ENCODE measurements at places on chromosomes 1 and 21.

DNA sequence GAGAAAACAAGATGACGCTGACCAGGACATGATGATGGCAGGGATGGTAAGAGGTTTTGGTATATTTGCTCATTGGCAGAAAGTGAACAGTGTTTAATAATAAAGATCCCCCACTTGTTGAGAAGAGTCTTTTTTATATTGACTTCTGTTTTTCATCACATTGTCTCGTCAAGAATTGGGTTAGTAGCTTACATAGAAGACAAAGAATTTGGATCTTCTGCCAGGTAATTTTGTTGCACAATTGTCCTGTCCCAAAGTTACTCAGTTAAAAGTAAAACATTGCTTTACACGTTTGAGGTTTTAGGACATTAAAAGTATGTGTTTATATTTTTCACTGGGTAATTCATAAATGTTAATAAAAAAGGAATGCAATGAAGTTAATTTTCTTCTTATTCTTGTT, 48.3 kb upstream of the LAMC2 start:
- no peak for DNase-seq

DNA sequence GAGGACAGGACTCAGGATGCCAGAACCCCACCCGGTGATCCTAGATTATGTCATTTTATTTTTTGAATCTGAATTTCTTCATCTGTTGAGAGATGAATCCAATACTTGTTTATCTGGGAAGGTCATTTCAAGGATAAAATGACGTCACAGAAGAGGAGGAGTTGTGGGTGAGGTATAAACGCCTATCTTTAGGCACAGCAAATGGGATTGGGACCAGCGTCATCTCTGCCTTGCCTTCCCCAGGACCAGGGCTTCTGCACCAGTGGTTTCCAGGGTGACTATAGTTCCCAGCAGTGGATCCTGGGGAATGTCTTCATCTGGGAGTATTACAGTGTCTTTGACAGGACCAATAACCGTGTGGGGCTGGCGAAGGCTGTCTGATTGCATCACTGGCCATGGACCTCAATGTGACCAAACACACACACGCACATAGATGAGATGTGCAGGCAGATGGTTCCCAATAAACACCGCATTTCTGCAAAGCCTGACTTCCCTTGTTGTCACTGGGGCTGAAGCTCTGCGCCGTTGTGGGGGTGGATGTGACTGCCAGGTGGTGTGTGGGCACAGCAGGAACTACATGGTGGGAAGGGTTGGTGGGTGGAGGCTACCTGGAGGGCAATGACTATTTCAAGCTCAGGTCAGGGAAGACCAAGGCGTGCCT, 28.1 kb downstream of the KCNA10 start:
- DNase-seq = no peak

DNA sequence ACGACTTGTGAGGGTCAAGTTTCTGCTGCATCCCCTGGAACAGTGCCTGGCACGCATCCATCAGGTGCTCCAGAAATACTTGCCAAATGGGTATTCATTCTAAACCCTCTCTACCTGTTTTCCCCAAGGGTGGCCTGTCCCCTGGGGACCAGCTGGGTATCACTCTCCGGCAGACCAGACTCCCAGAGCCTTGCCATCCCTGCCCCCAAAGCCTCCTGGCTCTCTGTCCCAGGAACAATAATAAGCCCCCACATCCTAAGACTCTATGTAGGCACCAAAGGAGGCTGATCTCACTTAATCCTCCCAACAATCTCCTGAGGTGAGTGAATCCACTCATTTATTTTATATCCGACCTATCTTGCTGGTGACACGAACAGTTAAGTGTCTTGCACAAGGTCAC, 96.7 kb downstream of the MRPL37 start:
- DNase-seq = no peak

GRCh38 chr1:55696181-55696754, 481.1 kb upstream of the USP24 start:
- DNase-seq = no peak

DNA sequence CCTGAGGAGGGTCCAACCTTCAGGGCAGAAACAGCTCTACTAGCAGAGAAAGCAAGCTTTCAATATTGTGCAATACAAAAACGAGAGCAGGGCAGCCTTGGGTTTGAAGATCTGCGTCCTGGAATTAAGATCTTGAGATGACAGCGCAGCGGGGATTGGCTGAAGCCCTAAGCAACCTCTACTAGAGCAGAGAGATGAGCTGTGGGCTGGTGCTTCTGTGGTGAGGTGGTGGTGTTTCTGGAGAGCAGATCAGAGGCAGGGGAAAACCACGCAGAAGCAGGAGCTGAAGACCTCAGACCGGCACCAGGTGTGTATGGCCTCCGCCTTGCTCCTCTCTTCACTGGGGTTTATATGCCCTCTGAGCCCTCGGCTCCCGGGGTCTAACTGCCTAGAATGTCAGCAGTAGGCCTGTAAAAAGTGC, 12.5 kb downstream of the TRAF3IP3 start:
- DNase-seq = no peak

- no peak for DNase-seq
Observed at GRCh38 chr1:231414260-231415016, 7.6 kb downstream of the EGLN1 start.

DNA sequence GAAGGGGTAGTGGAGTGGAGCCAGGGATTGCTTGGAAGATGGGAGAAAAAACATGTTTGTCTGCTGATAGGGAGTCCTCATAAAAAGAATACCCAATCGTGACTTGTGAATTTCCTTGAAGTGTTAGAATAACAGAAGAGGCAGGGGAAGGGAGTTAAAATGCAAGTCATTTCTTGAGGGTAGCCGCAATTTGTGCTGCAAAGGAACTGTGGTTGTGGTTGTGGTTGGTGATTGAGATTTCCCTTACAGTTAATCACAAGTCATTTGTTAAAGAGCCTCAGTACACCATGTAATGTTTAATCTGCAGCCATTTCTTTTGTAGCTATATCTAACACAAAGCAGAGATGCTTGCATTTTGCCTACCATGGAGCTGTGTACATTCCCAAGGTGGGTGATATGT, 38.5 kb upstream of the EGLN1 start:
- no peak for DNase-seq

DNA sequence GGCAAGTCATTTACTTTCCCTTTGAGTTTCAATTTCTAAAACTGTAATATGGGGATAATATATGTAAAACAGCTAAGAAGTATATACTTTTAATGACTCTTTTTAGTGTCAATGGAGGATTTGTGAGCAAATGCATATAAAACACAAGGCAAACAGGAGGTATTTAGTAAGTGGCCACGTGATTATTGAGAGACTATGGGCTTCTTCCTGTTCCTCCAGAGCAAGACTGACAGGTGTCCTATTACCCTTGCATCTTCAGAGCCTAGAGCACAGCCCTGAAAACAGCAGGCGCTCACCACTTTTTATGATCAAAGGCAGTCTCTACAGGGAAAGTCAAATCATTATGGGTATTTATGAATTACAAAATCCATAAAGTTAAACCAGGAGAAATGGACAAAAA, 941 bp upstream of the ROR1 start:
- no peak for DNase-seq

DNA sequence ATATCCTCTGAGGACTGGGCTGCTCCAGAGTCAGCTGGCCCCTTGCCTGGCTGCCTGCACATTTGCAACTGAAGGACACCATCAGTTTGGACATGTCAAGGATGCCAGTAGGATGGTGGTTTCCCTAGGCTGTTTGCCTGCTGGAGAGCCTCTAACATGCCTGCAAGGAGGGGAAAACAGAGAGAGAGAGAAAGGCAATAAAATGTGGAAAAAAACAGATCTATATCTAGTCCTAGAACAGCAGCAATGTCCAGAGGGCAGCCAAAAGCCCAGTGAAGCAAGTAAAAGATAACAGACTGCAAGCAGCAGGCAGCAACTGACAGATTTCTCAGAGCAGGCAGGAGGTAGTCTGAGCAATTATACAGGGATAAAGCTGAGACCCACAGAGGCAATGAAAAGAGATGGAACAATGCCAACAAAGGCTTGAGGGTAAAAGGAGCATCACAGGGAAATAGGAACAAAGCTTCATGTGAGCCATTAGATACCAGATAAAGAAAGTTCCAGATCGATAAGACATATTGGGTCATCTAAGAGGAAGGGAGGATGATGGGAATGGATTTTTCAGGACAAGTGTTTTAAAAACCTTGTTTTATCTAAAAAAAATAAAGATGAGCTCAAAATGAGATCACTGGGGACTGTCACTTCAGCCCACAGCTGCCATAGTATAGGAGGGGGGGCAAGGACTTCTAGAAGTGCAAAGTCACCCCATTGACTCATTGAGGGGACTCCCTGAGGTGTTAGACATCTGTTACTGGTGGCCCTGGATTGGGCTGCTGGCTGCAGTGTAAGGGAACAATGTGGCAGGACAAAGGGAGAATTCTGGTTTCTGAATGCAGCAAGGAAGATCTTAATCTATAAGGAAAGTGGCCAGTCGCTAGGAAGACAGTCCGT, 38.6 kb upstream of the GADD45A start:
- DNase-seq = no peak

DNA sequence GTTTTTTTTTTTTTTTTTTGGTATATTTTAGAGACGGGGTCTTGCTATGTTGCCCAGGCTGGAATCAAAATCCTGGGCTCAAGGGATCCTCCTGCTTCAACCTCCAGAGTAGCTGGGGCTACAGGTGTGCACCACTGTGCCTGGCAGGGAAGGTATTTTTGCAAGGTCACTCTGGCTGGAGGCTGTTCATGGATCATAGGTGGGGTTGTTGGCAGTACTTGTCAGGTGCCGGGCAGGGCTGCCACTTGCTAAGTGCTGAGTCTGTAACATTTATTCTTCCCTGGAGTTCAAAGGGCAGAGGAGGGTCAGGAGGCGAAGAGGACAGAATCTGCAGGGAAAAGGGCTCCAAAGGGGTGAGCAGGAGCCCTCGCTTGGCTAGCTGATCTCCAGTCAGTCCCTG, 24.1 kb downstream of the A3GALT2 start:
- no peak for DNase-seq

GRCh38 chr1:208874915-208875314, 630.7 kb upstream of the PLXNA2 start:
- no peak for DNase-seq

- no peak for DNase-seq
Observed at GRCh38 chr1:207822124-207822601, 70.3 kb downstream of the CD46 start.

GRCh38 chr1:32714277-32714676, 11.7 kb upstream of the SYNC start:
- DNase-seq = no peak

- no peak for DNase-seq
Observed at GRCh38 chr1:186183219-186183618, 191.8 kb downstream of the TPR start.

DNA sequence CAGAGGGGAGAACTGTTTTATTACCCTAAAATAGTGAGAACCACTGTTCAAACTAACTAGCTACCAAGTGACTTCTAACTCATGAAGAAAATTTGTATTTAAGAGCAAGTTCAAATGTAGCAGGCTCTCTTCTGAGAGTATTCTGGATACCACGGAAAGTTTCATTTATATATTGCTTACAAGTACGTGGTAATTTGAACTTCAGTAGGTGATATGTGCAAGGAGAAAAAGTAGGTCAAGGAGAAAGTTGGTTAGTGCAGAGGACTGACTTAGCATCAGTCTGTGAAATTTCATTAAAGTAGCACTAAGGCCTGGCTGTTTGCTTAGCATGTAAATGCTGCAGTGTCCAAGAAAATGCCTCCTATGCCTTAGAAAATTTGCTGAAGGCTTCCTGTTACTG, 16.7 kb downstream of the SERPINC1 start:
- no peak for DNase-seq

GRCh38 chr1:159121526-159121925, 45.0 kb upstream of the AIM2 start:
- DNase-seq = no peak

DNA sequence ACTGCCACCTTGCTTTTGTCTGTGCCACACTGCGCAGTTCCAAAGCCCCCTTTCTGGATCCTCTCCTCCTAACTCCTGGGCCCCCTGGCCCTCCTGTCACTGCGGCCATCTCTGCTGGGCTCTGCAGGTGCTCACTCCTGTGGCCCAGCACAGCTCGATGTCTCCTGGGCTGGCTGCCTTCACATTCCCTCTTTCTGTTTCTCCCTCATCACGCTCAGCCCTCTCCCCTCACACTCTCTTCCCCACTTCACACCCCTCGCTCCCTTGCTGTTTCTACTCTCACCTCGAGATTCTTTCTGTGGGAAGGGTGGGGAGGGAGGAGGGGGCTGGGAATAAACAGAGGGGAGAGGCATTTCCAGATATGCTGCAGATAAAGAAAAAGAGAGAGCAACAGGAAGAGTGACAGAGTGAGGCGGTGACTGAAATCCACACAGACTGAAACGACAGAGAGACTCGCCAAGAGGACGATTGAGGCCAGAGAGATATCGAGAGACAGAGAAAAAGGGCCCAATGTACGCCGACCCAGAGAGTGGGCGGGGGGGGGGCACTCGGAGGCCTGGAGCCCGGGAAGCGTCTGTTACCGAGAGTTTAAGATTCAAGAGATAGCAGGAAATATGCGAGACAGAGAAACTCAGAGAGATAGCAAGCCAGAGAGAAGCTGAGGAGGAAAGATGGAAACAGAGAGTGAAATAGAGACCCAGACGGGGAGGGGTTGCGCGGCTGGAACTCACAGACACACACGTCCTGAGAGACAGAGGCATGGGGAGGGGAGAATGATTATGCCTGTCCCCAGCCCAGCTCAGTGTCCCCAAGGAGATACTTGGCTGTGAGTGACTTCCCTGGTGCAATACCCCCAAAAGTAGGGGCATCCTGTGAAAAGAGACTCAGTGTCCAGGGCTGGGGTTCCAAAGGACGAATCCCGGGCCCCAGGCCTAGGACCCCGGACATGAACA, 666 bp downstream of the CSF3R start:
- DNase-seq = peak; percentile 82

DNA sequence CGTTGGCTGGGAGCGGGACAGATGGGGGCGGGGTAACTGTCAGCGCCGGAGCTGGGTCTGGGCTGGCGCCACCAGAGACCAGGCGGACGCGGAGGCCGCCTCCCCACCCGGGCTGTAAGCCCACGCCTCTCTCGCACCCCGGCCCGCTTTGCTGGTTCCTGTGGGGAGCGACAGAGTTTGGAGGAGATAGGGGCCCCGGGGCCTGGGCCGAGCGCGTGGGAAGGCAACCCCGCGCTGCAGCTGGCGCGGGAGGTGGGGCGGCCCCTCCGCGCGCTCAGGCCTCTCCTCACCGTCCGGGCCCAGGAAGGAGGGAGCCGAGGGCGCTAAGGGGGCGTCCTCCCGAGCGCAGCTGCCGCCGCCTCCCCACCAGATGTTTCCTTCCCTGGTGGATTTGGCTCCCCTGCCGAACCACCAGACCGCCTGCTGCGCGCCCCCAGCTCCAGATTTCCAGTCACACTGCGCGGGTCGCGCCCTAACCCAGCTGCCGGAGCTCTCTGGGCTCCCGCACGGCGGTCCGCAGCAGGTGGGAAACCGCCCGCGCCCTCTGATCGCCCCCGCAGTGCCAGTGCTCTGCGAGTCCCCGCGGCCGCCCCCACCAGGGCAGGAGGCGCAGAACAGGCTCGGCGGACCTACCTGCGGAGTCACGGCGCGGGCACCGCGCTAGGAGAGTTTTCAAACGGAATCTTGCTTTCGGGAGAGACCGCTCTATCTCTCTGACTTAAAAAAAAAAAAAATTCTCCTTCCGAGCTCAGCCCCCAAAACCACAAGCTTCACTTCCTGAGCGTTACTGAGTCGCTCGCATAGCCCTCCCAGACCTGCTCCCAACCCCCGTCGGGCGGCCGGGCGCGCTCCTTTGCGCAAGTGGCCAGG, 1.1 kb downstream of the GFI1 start:
- DNase-seq = no peak
